ENCODE measurements at places on chromosomes 5 and 9.

GRCh38 chr9:137272241-137273094 is 5.1 kb upstream of the TOR4A start:
- no peak for DNase-seq

DNA sequence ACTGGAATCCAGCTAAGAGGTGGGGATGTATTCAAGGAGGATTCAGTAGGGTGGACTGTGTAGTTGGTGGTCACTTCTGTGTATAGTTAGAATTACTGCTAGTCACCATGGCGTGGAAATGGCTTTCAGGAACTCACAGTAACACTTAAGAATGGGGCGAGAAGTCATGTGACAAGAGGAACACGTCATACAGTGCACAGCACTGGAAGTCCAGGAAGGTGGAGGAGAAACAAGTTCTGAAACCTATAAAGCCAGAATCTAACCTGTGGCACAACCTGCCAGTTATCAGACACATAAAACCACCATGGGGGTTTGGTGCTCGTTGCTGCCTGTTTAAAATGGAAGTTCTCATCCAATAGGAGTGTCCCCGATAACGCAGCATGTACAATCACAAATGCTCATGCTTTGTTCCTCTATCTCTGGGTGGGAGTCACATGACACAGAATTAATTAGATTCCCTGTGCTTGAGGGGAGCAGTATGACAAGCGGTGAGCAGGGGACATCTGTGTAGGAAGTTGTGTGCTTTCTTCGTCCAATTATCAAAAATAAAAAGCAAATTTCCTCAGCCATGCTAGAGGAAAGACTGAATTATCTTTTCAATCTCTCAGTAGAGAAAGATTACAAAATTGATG is 193.0 kb downstream of the SPOCK1 start:
- DNase-seq, result no peak

- no peak for DNase-seq
Observed at GRCh38 chr5:80190960-80191359, 64.9 kb downstream of the SERINC5 start.

- no peak for DNase-seq
Observed at GRCh38 chr5:124923131-124923530, 176.7 kb upstream of the ZNF608 start.

DNA sequence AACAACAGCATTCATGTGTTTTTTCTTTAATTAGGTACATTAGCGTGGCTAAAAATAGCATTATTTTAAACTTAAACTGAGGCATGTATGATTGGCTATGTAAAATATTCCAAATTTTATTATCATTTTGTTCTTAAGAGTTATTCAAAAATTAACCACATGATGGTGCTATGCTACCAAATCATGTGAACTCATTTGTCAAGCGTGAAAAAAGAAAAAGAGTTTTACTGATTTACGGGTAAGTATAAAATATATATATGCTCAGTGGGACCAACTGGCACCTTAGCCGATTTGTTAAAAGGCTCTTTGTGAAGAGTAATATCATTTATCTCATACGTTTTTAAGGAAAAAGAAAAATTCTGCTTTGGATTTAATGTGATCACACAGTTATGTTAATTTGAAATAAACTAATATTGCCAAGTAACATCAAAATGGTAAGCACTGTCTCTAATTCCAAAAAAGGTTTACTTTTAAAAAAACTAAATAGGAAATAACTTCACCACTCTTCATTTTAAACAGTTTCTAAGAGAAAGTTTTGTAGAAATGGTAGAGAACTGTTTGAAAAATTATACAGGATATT is 1042.3 kb downstream of the CDH12 start:
- DNase-seq, result peak; percentile 0

DNA sequence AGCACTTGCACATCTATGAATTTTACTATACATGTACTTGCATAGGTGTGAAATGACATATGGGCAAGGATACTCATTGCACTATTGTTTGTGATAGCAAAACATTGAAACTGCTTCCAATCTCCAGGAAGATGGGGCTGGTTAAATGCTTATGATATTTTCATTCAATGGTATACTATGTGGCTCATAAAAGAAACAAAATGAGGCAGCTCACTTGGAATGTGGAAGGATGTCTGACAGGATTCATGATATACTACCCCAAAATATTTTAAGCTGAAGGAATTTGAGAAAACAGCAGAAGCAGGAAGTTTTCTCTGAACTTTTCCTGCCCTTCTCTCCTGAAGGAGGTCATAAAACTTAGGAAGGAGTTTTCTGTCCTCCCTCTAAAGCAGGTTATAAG is 99.6 kb upstream of the CAST start:
- DNase-seq, result no peak

Measured in activated CD4-positive, alpha-beta T cell treated with anti-CD3 and anti-CD28 coated beads, Interleukin-2, Interleukin-4, amounts not matched to agents 100 ng/mL and 50 ng/mL, durations not matched to agents 16 hours and 8 hours (primary cell).